ENCODE measurements at places on chromosomes 2 and 18.

DNA sequence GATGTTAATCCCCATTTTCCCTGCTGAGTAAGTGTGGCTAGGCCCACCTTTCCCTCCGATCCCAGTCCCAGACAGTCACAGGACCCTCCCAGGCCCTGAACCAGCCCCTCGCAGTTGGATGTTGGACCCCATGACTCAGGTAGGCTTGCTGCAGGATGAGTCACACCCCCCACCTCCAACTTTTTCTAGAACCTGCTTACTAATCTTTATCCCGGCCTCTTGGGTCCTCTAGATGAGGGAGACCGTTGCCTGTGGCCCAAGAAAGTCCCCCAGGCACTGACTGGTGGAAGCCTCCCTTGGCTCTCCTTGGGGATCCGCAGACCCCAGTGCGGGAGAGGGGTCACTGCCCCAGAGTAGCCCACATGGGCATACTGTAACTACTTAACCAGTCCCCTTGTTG, 98.5 kb downstream of the SMAD7 start:
- DNase-seq: no peak

- DNase-seq: no peak
These were observed 856.2 kb upstream of the NRXN1 start for GRCh38 chr2:51888120-51888519.

GRCh38 chr2:43074592-43075053, 151.8 kb downstream of the ZFP36L2 start:
- DNase-seq: no peak

DNA sequence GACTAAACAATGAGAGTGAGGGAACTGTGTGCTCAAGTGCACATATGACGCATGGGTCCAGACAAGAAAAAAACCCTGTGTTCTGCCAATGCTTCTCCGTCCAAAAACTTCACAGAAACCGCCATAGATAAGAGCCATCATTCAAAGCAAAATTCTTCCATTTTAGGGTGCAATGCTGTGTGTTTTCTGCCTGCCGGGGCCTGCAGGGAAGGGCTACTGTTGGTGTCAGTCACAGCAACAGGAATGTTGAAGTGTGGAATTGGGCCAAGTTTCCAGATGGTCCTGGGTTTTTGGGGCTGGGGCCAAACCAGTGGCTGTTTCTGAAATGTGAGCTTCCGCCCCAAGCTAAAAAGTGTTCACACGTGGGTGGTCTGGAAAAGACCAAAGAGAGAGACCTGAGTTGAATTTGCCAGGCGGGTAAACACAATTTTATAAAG, 677 bp upstream of the MC2R start:
- no peak for DNase-seq

DNA sequence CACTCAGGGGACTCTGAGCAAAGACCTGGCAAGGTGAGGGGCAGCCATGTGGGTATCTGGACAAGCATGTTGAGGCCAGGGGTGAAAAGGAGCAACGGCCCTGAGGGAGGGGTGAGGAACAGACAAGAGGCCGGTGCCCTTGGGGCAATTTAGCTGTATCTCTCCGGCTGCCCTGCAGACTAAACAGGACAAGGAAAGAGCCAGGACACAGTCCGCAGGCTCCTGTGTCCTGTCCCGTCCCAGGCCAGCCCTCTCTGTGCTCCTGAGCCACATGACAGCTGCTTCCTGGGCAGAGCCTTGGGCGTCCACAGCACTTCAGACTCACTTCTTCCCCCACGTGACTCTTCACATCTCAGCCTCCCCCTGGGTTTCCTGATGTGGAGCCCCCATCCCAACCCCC, 206.1 kb downstream of the KLHL29 start:
- no peak for DNase-seq

GRCh38 chr2:118755901-118756300, 91.5 kb downstream of the EN1 start:
- DNase-seq: no peak

GRCh38 chr2:171098607-171099006, 62.1 kb downstream of the TLK1 start:
- DNase-seq: no peak

DNA sequence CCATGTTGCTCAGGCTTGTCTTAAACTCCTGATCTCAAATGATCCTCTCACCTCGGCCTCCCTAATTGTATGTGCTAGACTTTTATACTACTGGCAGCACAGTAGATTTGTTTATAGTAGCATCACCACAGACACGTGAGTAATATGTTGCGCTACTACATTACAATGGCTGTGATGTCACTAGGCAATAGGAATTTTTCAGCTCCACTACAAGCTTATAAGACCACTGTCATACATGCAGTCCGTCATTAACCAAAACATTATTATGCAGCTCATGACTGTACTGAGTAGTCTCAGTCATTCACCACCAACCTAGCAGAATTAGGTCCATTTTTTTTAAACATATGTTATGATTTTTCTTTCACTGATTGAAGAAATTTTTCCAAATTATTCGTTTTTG, 398.9 kb downstream of the DCC start:
- DNase-seq: no peak

- DNase-seq: peak; percentile 7
These were observed 93.9 kb downstream of the DGKD start for GRCh38 chr2:233448220-233448559.

- no peak for DNase-seq
These were observed 120.9 kb downstream of the CNTNAP5 start for GRCh38 chr2:124145982-124146381.

- DNase-seq: peak; percentile 60
These were observed 87.3 kb downstream of the ACAA2 start for GRCh38 chr18:49725809-49726674.

- no peak for DNase-seq
These were observed 446 bp upstream of the RHBDD1 start for GRCh38 chr2:226835420-226835795.

- no peak for DNase-seq
These were observed 40.5 kb upstream of the SH3BP4 start for GRCh38 chr2:234911271-234911670.

DNA sequence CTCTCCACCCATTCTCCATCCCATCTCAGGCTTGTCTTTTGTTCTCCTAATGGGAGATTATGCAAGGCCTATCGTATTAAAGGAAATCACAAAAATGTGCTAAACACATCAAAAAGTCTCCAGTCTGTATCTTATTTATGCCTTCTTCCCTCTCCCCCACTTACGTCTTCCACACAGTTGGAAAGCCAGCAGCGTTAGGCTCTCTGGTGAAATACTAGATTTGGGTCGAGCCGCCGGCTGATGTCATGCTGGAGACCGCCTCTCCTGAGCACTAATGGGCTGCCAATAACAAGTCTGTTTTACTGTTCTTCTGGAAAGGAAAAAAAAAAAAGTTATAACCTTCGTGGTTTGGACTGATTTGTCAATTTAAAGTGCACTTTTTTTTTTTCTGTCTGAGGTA, 182.7 kb upstream of the SIX2 start:
- no peak for DNase-seq

- no peak for DNase-seq
These were observed 68.6 kb downstream of the CIB4 start for GRCh38 chr2:26572591-26572990.

- DNase-seq: no peak
These were observed 56.1 kb upstream of the GATA6 start for GRCh38 chr18:22113144-22113844.

DNA sequence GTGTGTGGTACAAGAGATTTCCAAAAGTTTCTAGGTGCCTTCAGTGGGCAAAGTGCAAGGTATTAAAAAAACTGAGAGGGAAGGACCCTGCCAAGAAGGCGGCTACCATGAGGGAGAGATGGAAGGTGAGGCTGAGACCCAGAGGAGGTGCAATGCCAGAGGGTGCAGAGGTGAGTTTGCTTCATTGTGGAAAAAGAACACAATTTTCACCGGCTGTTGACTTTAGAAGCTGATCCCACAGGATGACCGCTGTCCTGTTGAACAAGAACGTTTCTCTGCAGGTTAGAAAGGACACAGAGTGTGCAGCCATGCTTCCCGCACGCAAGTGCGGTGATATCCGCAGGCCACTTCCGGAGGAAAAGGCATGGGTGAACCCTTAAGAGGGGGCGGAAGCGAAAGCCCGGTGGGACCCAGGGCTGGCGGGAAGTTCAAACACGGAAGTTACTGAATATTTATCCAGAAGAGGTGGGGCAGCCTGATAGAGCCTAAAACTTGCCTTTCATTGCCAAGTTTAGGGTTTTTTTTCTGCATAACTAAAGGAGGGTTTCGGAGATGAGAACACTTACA, 16.6 kb downstream of the SP110 start:
- DNase-seq: no peak

DNA sequence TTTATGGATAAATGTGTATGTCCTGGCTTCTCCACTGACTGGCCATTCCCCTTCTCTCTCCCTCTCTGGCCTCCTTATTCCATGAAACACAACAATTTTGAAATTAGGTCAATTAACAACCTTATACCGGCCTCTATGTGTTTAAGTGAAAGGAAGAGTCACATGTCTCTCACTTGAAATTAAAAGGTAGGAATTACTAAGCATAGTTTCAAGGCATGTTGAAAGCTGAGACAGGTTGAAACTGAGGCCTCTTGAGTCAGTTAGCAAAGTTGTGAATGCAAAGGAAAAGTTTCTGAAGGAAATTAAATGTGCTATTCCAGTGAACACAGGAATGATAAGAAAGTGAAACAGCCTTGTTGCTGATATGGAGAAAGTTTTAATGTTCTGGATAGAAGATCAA, 69.7 kb downstream of the ADAM23 start:
- DNase-seq: no peak
